ENCODE measurements at places on chromosomes 2 and 18.
A peak's percentile ranks its signal among the peaks of the same experiment; 100 is the strongest.

GRCh38 chr2:181995289-181995688 lies 9.6 kb downstream of the PPP1R1C start:
- no peak for DNase-seq

DNA sequence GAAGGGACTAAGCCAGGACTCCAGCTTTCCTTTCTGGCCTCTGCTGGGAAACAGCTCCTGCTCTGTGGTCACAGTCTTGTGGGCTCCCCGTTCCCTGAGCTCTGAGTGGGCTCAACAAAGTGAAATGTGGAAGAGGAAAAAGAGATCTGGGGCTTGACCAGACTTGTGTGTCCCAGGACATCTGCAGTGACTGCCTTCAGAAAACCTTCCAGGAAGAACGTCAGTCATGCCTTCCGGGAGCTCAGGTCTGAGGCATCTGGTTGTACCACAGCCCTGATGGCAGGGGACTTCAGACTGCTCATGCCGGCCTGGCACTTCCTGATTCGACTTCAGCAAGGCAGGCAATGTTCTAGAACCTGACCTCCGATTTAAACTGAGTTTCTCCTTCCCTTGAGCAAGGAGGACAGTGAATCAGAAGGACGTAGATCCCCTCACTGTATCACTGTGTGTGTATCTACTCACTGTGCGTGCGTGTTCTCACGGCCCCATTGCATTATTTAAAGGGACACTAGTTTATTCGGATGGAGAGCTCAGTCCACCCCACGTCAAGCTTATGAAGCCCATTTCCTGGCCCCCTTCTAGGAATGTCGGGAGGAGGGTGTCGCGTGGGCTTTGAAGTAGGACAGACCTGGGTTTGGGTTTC lies 548 bp upstream of the FBLN7 start:
- no peak for DNase-seq

DNA sequence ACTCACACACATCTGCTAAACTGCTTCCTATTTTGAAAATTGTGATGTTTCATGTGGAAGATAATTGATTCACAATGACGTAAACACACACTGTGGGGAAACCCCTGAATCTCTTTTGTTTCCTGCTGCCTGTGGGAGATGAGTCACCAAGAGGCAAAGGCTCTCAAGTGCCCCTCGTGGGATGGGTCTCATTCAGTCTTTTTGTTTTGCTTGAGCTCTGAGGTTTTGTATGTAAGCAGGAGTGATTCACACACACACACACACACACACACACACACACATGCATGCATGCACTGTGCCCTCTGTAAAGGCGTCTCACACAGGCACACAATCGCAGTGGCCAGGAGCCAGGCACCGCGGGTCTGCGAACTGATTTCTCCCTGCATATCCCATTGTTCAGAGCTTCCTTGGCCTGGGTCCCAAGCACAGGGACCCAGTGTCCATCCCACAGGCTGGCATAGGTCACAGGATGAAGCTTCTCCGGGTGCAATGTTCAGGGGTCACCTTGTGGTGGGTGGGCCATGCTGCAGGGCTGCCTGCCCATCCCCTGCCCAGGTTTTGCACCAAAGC lies 12.1 kb upstream of the ARHGEF4 start:
- DNase-seq, result peak; percentile 87

DNA sequence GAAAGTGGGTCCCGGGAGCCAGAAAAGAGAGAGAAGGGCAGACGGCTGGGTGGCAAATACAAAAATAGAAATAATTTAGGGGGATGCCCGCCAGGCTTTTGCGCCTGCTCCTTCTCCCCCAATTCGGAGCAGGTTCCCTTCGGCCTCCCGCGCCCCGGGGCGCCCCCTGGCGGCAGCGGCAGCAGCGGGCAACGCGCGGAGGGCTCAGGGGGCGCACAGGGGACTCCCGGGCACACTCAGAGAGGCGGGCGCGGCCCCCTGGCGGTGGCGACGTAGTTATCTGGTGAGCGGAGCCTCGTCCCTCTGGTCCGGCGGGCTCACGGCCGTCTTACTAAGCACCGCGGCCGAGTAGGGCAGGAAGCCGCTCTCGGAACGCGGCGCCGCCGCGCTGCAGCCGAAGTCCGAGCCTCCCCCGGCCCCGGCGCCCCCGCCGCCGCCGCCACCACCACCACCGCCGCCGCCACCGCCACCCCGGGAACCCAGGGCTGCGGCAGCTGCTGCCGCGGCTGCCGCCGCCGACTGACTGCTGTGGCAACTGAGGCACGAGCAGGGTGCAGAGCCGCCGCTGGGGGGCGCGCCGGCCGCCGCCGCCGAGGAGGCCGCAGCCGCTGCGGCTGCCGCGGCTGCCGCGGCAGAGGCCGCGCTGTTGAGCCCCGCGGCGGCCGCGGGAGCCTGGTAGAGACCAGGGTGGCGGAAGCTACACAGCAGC lies 3.8 kb downstream of the EVX2 start:
- DNase-seq, result no peak

All from natural killer cell (primary cell).